Stimulated activated CD4-positive, alpha-beta T cell treated with anti-CD3 and anti-CD28 coated beads, Interleukin-12 subunit alpha, Interleukin-12 subunit beta, amount 100 ng/mL, for 4 hours (primary cell): ENCODE measurements at places on chromosomes 11 and 22.
A peak's percentile ranks its signal among the peaks of the same experiment; 100 is the strongest.

GRCh38 chr22:22955866-22956535 lies 68.4 kb downstream of the IGLL5 start:
- DNase-seq = peak; percentile 40

DNA sequence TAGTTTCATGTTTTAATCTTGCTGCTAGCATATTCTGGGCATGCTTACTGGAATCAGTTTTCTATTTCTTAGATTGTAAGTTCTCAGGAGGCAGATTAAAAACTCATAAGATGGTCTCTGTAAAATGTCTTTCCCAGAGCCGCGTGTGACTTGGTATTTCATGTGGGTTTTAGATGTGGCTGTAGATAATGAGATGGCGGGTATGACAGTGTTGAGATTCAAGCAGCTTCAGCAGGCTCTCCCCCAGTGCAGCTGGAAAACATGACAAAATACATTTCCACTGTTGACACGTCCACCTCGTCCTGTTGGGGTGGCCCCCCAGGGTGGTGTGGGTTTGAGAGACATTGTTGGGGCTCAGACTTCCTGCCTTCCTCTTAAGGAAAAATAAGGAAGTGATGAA lies 106.8 kb downstream of the KIRREL3 start:
- no peak for DNase-seq

DNA sequence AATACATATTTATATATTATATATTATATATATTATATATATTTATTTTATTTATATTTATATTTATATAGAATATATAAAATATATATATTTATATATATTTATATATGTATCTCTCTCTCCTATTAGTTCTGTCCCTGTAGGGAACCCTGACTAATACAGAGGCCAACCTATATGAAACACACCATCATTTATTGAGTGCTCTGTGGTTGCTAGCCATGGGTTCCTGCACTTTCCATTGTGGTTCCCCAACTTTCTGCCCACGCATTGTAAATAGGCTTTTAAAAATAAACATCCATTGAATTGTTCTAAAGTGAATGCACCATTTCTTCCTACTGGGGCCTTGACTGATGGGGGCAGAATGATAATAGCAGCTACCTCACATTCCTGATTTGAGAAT lies 93.8 kb upstream of the SESN3 start:
- no peak for DNase-seq

- no peak for DNase-seq
Observed at GRCh38 chr11:13090228-13090708, 81.2 kb downstream of the RASSF10 start.

DNA sequence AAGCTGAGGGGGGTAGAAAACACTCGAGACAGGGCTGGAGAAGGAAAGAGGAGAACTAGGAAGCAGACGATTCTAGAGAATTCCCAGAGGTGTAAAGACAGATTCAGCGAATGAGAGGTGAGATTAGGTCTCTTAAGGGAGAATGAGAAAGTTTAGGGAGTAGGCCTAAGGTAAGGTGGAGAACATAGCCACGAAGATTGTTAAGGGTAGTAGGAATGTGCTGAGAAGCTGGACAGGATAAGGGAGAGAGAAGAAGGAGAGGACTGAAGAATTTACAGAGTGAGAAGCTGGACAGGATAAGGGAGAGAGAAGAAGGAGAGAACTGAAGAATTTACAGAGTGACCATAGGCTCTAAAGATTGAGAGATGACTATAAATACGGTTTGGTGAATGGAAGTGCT lies 908 bp downstream of the PPME1 start:
- no peak for DNase-seq

GRCh38 chr11:59754859-59755700 lies at the start of gene STX3:
Gene STX3 (plus strand): TSS chr11:59755376. CDS start chr11:59755606, 230 bp downstream.
- peak; percentile 68 for DNase-seq

GRCh38 chr22:33261699-33262098 lies 203.5 kb upstream of the SYN3 start:
- DNase-seq = no peak

DNA sequence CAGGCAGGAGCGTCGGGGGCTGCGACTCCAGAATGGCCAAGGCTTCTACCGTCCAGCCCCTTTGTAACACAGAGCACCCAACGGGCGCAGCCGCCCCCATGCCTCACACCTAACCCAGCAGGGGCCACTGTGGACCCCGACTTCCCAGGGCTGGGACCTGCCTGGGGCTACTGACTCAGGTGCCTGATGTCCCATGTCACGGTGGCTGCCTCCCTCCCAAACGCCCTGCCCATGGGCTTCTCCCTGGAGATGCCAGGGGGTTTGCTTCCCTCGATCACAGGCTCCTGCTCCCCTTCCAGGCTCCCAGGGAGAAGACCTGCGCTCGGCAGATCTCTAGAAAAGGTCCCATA lies 84.0 kb downstream of the MYEOV start:
- no peak for DNase-seq

- DNase-seq = no peak
Observed at GRCh38 chr22:37354670-37355069, 72.4 kb downstream of the CYTH4 start.

GRCh38 chr11:34680918-34681586 lies 60.2 kb downstream of the EHF start:
- no peak for DNase-seq

- no peak for DNase-seq
Observed at GRCh38 chr11:12778240-12778905, 104.2 kb downstream of the TEAD1 start.

GRCh38 chr11:27371489-27371888 lies 8.5 kb upstream of the CCDC34 start:
- DNase-seq = no peak

DNA sequence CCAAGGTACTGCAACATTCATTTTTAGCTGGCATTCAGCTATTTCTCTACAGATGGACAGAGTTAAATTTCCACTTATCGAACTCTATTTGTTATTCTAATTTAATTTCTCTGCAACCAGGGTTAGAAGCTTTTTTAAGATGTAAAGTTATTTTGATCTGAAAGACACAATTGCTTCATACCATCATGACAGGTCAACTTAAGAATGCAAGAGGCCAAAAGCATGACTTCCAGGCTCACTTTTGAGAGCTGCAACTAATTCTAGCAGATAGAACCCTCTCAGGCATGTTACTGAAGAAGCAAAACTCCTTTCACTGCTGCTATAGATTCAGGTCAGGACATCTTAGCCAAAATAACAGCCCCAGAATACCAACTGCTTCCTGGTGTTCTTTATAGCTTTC lies 86.5 kb upstream of the GALNT18 start:
- DNase-seq = no peak

GRCh38 chr11:69454018-69454417 lies 27.4 kb upstream of the LINC01488 start:
- no peak for DNase-seq

DNA sequence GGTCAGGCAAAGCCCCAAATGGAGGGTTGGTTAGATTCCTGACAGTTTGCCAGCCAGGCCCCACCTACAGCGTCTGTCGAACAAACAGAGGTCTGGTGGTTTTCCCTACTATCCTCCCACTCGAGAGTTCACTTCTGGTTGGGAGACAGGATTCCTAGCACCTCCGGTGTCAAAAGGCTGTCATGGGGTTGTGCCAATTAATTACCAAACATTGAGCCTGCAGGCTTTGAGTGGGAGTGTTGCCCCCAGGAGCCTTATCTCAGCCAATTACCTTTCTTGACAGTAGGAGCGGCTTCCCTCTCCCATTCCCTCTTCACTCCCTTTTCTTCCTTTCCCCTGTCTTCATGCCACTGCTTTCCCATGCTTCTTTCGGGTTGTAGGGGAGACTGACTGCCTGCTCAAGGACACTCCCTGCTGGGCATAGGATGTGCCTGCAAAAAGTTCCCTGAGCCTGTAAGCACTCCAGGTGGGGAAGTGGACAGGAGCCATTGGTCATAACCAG lies 4.7 kb upstream of the TTC36 start:
- no peak for DNase-seq

GRCh38 chr11:132549561-132549960 lies 982.7 kb downstream of the OPCML start:
- DNase-seq = no peak

DNA sequence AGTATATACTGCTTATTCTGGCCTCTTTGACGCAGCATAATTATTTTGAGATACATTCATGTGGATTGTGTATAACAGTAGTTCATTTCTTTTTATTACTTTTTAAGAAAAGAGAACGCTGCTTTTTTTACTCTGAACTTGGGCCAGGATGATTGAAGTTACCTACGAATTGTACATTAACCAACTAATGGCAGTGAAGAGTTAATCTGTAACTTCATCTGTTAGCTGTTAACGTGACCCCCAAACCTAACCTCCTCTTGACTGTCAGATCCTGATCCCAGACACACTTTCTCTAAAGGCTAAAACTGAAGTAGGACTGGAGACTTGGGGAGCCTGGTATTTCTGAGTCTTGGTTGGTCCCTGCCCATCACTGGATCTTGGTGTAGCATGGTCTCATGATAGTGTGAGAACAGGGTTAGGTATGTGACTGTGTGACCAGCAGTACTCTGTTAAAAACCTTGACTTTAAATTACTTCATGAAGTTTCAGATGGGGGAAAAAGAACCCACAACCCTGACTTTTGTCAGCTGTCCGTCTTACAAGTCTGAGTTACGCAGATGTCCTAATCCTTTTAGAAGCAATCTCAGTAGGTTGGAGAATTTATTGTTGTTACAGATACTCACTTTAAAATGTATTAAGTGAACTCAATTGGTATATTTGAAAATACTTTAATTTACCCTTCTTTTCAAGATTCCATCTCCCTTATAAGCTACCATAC lies 39.4 kb downstream of the C22orf31 start:
- DNase-seq = no peak

DNA sequence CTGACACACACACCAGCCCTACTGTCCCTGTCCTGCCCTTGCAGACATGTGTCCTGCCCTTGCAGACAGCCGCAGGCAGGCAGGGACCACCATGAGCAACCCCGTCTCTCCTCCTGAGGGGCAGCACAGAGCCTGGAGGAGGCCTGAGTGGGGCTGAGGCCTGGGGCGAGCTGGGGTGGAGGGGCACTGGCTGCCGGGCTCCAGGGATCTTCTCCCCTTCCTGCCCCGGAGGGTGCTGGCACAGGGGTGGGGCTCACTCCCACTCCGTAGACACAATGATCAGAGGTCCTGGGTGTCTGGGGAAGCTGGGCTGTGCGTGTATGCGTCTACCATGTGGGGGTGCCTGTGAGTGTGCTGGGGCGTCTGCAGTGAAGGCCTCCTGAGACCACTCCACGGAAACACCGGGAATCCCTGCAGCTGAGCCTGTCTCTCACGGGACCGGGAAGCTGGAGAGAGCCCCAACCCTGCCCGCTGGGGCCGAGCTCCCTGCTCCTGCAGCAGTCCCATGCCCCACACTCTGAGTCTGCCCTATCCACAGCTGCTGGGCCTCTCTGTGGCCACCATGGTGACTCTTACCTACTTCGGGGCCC lies 588 bp downstream of the TSPAN32 start:
- DNase-seq = no peak

DNA sequence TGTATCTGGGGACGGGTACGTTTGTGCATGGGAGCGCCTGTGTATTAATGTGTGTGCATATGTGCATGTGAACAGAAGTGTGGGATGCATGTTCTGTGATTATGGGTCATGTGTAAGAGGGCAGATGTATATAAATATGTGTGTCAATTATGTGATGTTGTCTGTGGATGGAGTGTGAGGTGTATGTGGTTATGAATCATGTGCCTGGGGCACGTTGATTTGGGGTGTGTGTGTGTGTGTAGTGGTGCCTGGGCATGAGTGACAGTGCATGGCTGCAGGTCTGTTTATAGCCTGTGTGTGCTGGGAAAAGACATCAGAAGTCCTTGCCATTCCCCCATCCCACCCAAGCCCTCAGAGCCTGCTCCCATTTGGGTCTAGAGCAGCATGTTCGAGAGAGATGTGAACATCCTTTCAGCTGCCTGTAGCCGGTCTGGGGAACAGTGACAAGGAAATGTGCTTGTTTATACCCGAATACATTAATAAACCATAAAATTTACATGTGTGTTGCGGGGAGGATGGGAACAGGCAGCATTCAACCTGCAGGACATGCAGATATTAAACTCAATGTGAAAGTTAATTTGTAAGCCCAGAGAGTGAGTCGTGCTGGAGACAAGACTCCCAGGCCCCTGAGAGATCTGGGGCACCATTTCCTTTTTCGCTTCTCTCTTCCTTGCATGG lies 129.0 kb downstream of the NECTIN1 start:
- DNase-seq = no peak

DNA sequence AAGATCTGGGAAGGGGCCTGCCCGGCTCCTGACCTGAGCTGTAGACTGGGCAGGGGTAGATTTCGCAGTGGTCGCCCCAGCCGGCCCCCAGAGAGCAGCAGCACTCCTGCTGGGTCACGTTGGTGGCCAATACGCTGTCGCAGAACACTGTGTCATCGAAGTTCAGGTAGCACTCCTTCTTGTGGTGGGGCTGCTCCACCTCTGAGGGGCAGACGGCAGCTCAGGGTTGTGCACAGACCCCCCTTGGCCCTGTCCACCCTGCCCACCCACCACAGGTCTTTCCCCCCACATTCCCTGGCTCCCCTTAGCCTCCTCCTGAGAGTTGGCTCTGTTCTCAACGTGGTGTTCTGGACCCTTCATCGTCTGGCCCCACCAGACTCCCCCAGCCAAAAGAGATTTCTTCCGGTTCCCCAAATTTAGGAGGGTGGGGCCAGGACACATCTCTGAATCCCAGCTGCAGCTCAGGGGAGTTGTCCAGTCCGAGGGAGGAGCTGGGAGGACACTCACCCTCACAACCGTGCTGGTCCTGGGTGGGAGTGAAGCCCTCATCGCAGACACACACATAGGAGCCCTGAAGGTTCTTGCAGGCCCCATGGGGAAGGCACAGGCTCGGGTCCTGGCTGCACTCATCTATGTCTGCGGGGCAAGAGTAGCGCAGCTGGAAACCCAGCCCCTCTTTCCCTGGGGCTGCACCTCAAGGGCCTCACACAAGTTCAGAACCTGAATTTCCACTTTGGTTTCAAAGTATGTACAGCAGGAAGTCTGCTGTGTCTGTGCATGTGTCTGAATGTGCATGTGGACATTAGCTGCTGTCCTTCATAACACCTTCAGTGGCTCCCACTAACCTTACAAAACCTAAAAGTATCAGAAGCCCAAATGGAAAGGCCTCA lies 16.5 kb downstream of the SCYL1 start:
- no peak for DNase-seq

DNA sequence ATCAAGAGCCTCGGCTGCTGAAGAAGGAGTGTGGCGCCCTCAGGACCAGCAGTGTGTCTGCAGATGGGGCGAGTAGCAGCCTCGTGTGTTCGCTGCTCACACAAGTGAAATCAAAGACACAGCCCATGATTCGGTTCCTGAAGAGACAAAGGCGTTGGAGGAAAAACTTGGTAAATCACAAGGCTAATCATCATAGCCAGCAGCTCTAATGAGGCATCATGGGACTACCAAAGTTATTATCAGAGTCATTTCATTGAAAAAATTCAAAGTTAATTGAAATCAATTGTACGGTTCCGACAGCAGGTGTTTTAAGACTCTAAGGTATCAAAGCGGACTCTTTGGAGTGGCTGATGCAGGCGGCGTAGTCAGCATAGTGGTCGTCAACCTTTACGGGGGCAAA lies 9.5 kb downstream of the PHF21B start:
- DNase-seq = no peak

DNA sequence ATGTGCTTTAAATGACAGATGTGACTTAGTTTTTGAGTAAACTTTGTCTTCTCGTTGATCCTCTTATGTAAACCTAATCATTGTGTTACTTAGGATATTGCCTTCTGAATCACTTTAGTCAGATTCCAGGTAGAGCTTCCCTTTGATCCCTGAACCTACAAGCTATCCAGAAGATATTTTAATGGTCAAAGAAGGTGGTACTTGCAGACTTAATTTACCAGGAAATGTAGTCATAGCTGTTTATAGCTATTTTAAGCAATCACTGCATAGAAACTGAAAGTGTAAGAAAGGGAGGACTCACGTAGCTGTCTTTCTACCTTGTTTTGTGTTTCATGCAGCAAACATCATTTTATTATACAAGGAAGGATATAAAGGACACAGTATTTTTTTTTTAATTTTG lies 189.5 kb downstream of the DDX10 start:
- DNase-seq = no peak
